ENCODE measurements at places on chromosomes 7 and 10. TPM values are rescaled to one million over a fixed set of nuclear protein-coding genes. Genes with fewer than 3 reads are reported as not detected.

The UPK3BL2 gene
- 5.7 TPM for total RNA-seq

GRCh38 chr10:133132473-133133291, 27.3 kb upstream of the KNDC1 start:
- H3K27ac ChIP-seq, result no peak overlapping the region
- H3K36me3 ChIP-seq, result no peaks in the 10 kb centered on the region
- peaks cover 45% of the 10 kb centered on the region for H3K27me3 ChIP-seq
- peak; percentile 42 for DNase-seq
- H3K4me1 ChIP-seq, result no peaks in the 10 kb centered on the region

GRCh38 chr7:157495594-157495993, 158.8 kb downstream of the DNAJB6 start:
- DNase-seq, result peak; percentile 6
- no peaks in the 10 kb centered on the region for H3K36me3 ChIP-seq
- no peak overlapping the region for H3K4me3 ChIP-seq
- H3K27me3 ChIP-seq, result no peaks in the 10 kb centered on the region
- no peaks in the 10 kb centered on the region for H3K4me1 ChIP-seq

The RFC2 gene
- total RNA-seq, result 25.6 TPM

The ANKRD22 gene
- total RNA-seq, result 0.59 TPM

- H3K4me1 ChIP-seq, result no peaks in the 10 kb centered on the region
- DNase-seq, result no peak
- H3K27me3 ChIP-seq, result peaks cover 6% of the 10 kb centered on the region
- no peaks in the 10 kb centered on the region for H3K36me3 ChIP-seq
These were observed 3.5 kb downstream of the RAMP3 start for GRCh38 chr7:45161138-45161537.

The SVIL gene
- total RNA-seq, result 60.6 TPM

- H3K36me3 ChIP-seq, result no peaks in the 10 kb centered on the region
- H3K4me1 ChIP-seq, result no peaks in the 10 kb centered on the region
- H3K4me3 ChIP-seq, result no peak overlapping the region
- H3K27me3 ChIP-seq, result no peaks in the 10 kb centered on the region
- no peak overlapping the region for H3K27ac ChIP-seq
- DNase-seq, result no peak
These were observed 467.2 kb upstream of the NRP1 start for GRCh38 chr10:33801705-33802104.

GRCh38 chr7:87878208-87878735, 2.0 kb downstream of the DBF4 start:
- DNase-seq, result no peak
- peaks cover 10% of the 10 kb centered on the region for H3K4me1 ChIP-seq
- H3K36me3 ChIP-seq, result no peaks in the 10 kb centered on the region
- H3K27ac ChIP-seq, result no peak overlapping the region

The CLDN15 gene
- total RNA-seq, result 14.4 TPM

GRCh38 chr10:79047875-79048638, 20.7 kb upstream of the ZMIZ1 start:
- H3K27ac ChIP-seq, result no peak overlapping the region
- no peak for DNase-seq
- H3K27me3 ChIP-seq, result no peaks in the 10 kb centered on the region
- H3K4me3 ChIP-seq, result no peak overlapping the region
- H3K4me1 ChIP-seq, result no peaks in the 10 kb centered on the region
- H3K36me3 ChIP-seq, result no peaks in the 10 kb centered on the region

GRCh38 chr7:55504093-55504859, 68.0 kb downstream of the VOPP1 start:
- H3K4me1 ChIP-seq, result no peaks in the 10 kb centered on the region
- H3K4me3 ChIP-seq, result no peak overlapping the region
- no peak for DNase-seq
- no peaks in the 10 kb centered on the region for H3K36me3 ChIP-seq
- no peak overlapping the region for H3K27ac ChIP-seq

The CYP3A4 gene
- total RNA-seq, result 0.64 TPM

DNA sequence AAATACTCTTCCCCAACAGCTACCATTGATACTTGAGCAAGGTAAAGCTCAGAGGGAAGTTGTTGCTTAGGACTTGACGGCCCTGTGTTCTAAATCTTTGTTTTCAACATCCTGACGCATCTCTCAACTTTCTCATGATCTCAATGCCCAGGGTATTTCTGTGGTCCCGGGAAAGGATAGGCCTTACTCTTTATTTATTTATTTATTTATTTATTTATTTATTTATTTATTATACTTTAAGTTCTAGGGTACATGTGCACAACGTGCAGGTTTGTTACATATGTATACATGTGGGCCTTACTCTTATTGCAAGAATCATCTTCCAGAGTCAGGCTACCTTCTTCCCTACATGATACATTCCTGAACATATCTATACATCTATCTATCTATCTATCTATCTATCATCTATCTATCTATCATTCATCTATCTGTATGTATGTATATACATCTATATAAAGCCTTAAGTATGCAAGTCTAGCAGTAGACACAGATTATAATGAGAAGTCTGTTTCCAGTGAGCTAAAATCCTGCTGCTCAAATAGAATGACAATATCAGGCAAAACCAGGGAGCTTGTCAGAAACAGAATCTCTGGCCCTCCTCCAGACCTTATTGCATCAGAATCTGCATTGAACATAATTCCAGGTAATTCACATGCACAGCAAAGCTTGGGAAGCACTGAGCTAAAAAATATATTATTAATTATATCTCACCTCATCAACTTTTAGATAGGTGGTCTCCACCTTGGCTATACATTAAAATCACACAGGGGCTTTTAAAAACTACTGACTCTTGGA, 12.2 kb upstream of the CPA5 start:
- DNase-seq, result no peak
- H3K27me3 ChIP-seq, result no peaks in the 10 kb centered on the region
- no peak overlapping the region for H3K27ac ChIP-seq
- no peaks in the 10 kb centered on the region for H3K4me1 ChIP-seq
- no peak overlapping the region for H3K4me3 ChIP-seq
- no peaks in the 10 kb centered on the region for H3K36me3 ChIP-seq

The ENTPD1 gene
- 18.4 TPM for total RNA-seq

- no peak overlapping the region for H3K4me3 ChIP-seq
- no peaks in the 10 kb centered on the region for H3K4me1 ChIP-seq
- no peaks in the 10 kb centered on the region for H3K36me3 ChIP-seq
These were observed 37.6 kb downstream of the JAKMIP3 start for GRCh38 chr10:132103116-132103910.

- peak overlapping the region; percentile 78 for H3K27ac ChIP-seq
- no peaks in the 10 kb centered on the region for H3K36me3 ChIP-seq
- H3K4me3 ChIP-seq, result peak overlapping the region; percentile 73
- H3K27me3 ChIP-seq, result no peaks in the 10 kb centered on the region
- no peak for DNase-seq
- no peaks in the 10 kb centered on the region for H3K4me1 ChIP-seq
These were observed 423 bp downstream of the LSM5 start for GRCh38 chr7:32489788-32490126.

- H3K4me1 ChIP-seq, result peaks cover 11% of the 10 kb centered on the region
- no peak overlapping the region for H3K4me3 ChIP-seq
- no peak for DNase-seq
- H3K27ac ChIP-seq, result no peak overlapping the region
- H3K36me3 ChIP-seq, result no peaks in the 10 kb centered on the region
- no peaks in the 10 kb centered on the region for H3K27me3 ChIP-seq
These were observed 2.2 kb downstream of the RAB18 start for GRCh38 chr10:27506280-27506679.

The RELN gene
- 9.8 TPM for total RNA-seq

DNA sequence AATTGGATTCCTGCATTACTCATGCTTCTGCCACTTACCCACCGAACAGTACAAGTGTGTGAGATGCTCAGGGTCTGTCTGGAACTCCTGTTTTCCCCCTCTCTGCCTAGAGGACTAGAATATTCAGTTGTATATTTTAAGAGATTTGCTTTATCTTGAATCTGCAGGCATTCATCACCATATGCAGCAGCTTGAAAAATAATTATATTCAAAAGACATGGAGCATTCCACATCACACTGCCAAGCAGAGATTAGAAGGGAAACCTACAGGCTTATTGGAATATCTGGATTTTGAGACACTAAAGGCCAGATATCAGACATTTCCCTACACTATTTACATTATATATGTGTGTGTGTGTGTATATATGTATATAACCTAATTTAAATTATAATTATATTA, 382.8 kb upstream of the POM121L12 start:
- no peak for DNase-seq
- no peaks in the 10 kb centered on the region for H3K36me3 ChIP-seq
- H3K4me1 ChIP-seq, result no peaks in the 10 kb centered on the region
- H3K4me3 ChIP-seq, result no peak overlapping the region

The PIP gene
- total RNA-seq, result 1.6 TPM

DNA sequence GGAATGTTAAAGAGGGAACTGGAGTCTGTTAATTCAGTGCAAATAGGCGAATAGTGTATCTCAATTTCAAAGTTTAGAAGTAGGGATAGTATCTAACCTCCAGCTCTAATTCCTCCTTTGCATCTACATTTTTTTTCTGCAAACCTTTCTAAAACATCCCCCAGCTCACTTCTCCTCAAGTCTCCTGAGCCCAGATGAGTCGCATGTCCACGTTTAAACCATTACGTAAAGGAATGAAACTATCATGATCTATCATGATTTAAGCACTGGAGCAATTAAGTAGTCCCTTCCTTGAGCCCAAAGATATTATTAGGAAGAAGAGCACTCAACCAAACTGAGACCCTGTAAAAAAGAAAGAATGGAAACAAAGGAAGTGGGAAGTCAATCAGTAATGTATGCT, 29.9 kb downstream of the GPR22 start:
- no peaks in the 10 kb centered on the region for H3K36me3 ChIP-seq
- DNase-seq, result no peak
- H3K4me1 ChIP-seq, result no peaks in the 10 kb centered on the region
- no peaks in the 10 kb centered on the region for H3K27me3 ChIP-seq

- no peaks in the 10 kb centered on the region for H3K27me3 ChIP-seq
- H3K4me3 ChIP-seq, result no peak overlapping the region
- no peaks in the 10 kb centered on the region for H3K36me3 ChIP-seq
- H3K27ac ChIP-seq, result no peak overlapping the region
These were observed 17.3 kb downstream of the DAGLB start for GRCh38 chr7:6430271-6430940.

GRCh38 chr10:71632896-71633600, 86.5 kb downstream of the C10orf105 start:
- H3K4me1 ChIP-seq, result no peaks in the 10 kb centered on the region
- no peak for DNase-seq
- no peak overlapping the region for H3K4me3 ChIP-seq
- no peak overlapping the region for H3K27ac ChIP-seq
- H3K36me3 ChIP-seq, result no peaks in the 10 kb centered on the region

DNA sequence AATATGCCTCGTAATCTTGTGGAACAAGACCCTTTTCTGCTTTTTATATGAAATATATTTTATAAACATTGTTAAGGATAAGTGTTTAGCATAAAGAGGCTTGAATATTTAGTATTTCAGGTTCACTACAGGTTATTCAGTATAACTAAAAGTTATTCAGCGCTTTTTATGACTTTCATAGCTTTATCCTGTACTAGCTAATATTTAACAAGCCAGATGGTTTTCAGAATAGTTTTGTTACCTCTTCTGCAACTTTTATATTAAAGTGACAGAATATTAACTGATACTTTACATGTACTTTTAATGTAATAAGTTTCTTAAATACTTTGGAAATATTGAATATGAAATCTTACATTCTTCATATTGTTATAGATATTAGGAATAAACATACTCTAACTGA, 75.4 kb downstream of the CYP51A1 start:
- H3K36me3 ChIP-seq, result no peaks in the 10 kb centered on the region
- no peak overlapping the region for H3K27ac ChIP-seq
- H3K27me3 ChIP-seq, result no peaks in the 10 kb centered on the region
- no peak for DNase-seq

DNA sequence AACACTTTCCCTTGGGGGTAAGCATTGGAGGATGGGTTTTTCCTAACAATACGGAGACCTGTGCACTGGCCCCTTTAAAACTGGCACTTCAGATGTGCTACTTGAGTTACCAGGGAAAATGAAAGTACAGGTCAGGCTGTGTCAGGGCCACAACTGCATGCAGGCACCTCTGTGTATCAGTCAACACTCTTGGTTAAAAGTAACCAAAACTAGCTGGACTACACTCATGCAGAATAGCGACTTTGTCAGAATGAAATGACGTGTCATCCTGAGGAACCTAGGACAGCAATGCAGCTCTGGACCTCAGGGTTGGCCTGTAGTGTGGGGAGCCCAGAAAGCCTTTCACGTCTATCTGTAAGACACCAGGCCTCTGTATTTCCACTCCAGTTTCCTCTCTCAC, 33.8 kb upstream of the SMKR1 start:
- no peak overlapping the region for H3K4me3 ChIP-seq
- no peaks in the 10 kb centered on the region for H3K4me1 ChIP-seq
- DNase-seq, result no peak
- no peaks in the 10 kb centered on the region for H3K27me3 ChIP-seq
- no peaks in the 10 kb centered on the region for H3K36me3 ChIP-seq
- H3K27ac ChIP-seq, result no peak overlapping the region

- peak; percentile 14 for DNase-seq
- H3K36me3 ChIP-seq, result peaks cover 22% of the 10 kb centered on the region
- H3K27ac ChIP-seq, result no peak overlapping the region
- H3K4me3 ChIP-seq, result no peak overlapping the region
- no peaks in the 10 kb centered on the region for H3K27me3 ChIP-seq
These were observed 13.0 kb downstream of the ZNF316 start for GRCh38 chr7:6650086-6650485.

The TMEM270 gene
- total RNA-seq, result not detected

- H3K4me3 ChIP-seq, result no peak overlapping the region
- no peak for DNase-seq
- H3K27ac ChIP-seq, result no peak overlapping the region
- H3K36me3 ChIP-seq, result no peaks in the 10 kb centered on the region
These were observed 108.5 kb downstream of the EVX1 start for GRCh38 chr7:27351137-27351536.

- DNase-seq, result no peak
- no peak overlapping the region for H3K4me3 ChIP-seq
- no peaks in the 10 kb centered on the region for H3K4me1 ChIP-seq
- no peak overlapping the region for H3K27ac ChIP-seq
- H3K27me3 ChIP-seq, result no peaks in the 10 kb centered on the region
These were observed 346.4 kb downstream of the PCLO start for GRCh38 chr7:82816272-82816671.

The INHBA gene
- total RNA-seq, result 0.59 TPM

GRCh38 chr7:132618271-132618955, 42.1 kb upstream of the PLXNA4 start:
- no peaks in the 10 kb centered on the region for H3K4me1 ChIP-seq
- H3K36me3 ChIP-seq, result no peaks in the 10 kb centered on the region
- H3K27ac ChIP-seq, result no peak overlapping the region

DNA sequence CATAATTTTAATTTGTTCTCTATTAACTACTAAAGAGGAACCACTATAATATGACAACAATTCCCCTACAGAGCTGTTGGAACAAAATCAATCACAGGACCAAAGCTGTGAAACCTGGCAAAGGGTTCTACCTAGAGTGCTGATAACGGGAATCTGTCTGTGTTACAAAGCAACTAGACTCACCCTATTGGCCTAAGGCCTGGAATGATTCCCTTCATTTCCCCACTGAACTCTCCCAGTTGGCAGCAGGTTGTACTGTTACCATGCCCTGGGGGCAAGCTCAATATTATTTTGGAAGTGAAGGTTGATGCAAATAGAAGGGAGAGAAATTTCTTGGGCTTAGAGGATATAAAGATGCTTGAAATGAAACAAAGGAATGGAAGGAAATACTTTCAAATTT, 81.8 kb downstream of the SEMA3A start:
- no peaks in the 10 kb centered on the region for H3K36me3 ChIP-seq
- no peaks in the 10 kb centered on the region for H3K4me1 ChIP-seq
- DNase-seq, result no peak
- no peaks in the 10 kb centered on the region for H3K27me3 ChIP-seq
- no peak overlapping the region for H3K4me3 ChIP-seq
